Activated T-helper 1 cell treated with anti-CD3 and anti-CD28 coated beads, Interleukin-12 subunit alpha, Interleukin-12 subunit beta, Interleukin-2, Interleukin-4 antibody, amounts not matched to agents 30 ng/mL and 10 ng/mL and 1 ng/mL, durations not matched to agents 14 hours and 24 hours and 36 hours (primary cell): ENCODE measurements at places on chromosomes 4 and X. TPM values are rescaled to one million over a fixed set of nuclear protein-coding genes. Genes with fewer than 3 reads are reported as not detected.

GRCh38 chrX:10722851-10723250, 102.5 kb upstream of the MID1 start:
- no peak for DNase-seq

- DNase-seq = no peak
Observed at GRCh38 chr4:71586087-71586763, 197.7 kb downstream of the GC start.

DNA sequence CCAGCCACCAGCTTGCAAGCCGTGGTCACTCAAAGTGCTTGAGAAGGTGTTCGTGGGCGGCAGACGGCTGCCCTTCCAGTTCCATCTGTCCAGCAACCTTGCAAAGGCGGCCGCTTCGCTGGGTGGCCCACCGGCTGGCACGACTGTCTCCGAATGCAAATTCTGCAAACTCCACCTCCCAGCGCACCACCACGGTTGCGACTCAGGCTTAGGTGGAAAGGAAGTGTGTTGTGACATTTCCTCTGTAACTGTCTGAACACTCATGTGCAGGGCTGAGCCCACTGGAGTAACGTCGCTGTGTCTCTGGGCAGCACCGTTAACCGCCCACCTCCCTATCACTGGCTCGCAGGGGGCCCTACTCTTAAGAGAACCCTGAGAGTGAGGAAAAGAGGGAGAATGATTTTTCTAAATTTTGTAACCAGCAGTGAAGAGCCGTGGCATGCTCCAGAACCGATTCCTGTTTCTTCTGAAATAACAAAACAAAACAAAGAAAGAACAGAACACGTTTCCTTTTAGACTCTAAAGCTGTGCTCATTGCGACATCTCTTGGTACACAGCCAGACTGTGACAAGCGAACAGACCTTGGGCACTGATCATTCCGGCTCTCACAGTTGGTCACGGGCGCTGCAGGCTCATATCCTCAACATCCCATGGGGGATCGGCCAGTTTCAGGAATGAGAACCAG, at the start of gene P2RY8:
Gene P2RY8, minus strand, starts transcription at position 155 of the 685 bp plus-strand sequence. CDS start 70,627 bp downstream, outside the sequence.
- DNase-seq = peak; percentile 74

- DNase-seq = no peak
Observed at GRCh38 chr4:84579403-84579776, 3.5 kb upstream of the CDS1 start.

GRCh38 chrX:12779534-12779933, 11.7 kb upstream of the PRPS2 start:
- no peak for DNase-seq

DNA sequence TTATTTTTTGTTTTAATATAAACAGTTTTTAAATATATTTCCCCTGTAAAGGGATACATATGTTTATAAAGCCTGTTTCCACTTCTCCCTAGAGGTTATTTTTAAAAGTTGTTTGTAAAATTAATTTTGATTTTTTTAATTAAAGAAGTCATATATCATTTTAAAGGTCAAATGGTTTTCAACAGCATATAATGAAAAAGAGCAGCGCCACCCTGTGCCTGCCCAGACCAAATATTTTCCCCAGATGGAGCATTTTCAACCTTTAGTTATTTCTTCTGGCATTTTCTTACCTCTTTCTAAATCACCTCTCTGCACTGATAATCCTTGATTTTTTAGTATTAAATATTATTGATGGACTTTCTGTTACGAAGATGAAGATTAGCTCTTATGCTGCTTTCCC, 21.0 kb downstream of the MSX1 start:
- DNase-seq = no peak

DNA sequence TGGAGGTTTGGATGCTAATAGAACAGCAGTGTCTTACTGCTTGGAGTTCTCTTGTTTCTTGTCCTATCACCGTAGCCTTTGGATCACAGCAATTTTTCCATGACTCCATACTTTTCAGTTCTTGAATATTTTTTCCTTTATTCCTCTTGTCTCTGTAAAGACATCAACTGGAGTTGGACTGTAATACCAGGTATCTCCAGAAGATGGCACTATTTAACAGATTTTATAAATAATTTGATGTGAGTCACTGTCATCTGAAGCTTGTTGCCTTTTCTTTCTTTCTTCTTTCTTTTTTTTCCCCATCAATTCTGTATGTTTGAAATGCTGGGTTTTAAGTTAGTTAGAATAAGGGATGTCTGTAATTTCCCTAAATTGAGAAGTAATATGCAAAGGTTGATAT, 24.1 kb downstream of the HPRT1 start:
- no peak for DNase-seq

- no peak for DNase-seq
Observed at GRCh38 chrX:152074163-152074562, 64.2 kb downstream of the MAGEA10 start.

DNA sequence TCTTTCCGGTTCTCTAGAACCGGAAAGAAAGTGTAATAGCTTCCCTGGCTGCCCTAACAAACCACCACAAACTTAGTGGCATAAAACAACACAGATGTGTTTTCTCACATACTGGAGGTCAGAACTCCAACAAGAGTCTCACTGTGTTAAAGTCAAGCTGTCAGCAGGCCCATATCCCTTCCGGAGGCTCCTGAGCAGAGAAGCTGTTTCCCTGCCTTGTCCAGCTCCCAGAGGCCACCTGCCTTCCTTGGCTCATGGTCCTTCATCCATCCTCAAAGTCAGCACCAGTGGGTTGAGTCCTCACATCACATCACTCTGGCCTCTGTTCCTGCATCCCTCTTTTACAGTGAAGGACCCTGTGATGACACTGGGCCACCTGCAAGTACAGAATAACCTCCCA, 49.8 kb upstream of the HMX1 start:
- DNase-seq = no peak

The SYTL5 gene
- not detected in 2 replicates for total RNA-seq

The COX7B2 gene
- total RNA-seq = not detected in 2 replicates

The AFM gene
- not detected in 2 replicates for total RNA-seq
